ENCODE measurements at places on chromosomes 1 and 21.

DNA sequence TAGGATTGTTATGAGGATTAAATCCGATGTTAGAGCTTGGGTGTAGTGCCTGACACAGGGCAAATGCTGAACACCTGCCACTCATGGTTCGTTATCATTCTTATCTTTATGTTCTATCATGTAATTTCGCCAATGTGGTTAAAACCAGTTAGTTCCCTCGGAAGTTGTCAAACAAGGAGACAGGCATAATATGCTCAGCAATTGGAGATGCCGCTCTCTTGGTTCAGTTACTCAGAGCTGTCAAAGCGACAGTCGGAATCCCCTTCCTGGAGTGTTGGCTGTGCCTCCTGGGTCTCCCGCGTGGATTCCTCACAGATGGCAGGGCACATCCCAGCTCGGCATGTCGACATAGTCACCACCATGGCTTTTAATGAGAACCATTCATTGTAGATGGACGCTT lies 192.2 kb downstream of the ROR1 start:
- DNase-seq, result no peak

GRCh38 chr1:185857442-185857841 lies 123.3 kb downstream of the HMCN1 start:
- no peak for DNase-seq

DNA sequence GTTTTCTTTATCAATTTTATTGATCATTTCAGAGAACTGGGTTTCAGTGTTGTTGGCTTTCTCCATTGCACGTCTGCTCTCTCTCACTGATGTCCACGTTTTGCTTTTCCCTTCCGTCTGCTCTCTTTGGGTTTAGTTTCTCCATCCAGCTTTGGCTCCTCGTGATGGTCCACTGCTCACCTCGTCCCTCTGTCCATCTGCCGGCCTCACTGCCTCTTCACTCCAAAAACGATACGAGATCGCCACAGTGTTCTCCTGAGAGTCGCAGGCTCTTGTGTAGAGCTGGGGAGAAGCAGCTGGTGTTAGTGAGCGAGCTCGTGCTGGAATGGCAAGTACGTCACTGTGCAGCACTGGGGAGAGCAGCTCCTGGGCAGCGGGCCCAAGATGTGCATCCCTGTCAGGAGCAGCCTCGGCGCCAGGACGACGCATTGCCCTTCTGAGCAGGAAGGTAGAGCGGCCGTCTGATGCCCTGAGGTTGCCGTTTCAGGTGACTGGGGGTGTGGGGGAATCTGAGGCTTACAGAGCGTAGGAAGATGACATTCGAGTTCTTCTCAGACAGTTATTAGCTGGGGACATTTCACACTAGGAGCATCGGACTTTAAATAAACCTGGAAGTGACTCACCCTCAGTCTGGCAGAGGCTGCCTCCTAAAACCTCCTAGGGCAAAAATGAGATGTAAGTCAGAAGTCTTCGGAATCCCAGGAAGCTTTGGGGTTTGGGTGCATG lies 31.4 kb upstream of the PCBP3 start:
- DNase-seq, result no peak

- DNase-seq, result no peak
Measured at GRCh38 chr1:230240446-230241086, 173.5 kb downstream of the GALNT2 start.

DNA sequence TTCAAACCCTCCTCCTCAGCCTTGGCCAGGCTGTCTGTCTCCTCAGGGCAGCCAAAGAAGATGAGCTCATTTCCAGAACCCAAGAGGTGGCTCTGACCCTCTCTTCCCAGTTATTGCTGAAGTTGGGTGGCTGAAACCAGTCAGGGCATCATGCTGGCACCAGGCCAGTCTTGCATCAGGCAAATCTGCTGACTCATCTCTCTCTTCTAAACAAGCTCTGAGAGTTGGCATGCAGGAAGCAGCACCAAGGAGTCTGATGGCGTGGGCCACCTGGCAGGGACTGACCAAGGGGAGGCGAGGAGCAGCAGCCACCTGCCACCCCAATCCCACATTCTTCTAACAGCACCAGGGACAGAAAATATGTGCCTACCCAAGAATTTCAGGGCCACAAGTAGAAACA lies 104.8 kb upstream of the ATP1A1 start:
- peak; percentile 15 for DNase-seq

GRCh38 chr1:169112241-169112640 lies 5.8 kb downstream of the ATP1B1 start:
- no peak for DNase-seq

DNA sequence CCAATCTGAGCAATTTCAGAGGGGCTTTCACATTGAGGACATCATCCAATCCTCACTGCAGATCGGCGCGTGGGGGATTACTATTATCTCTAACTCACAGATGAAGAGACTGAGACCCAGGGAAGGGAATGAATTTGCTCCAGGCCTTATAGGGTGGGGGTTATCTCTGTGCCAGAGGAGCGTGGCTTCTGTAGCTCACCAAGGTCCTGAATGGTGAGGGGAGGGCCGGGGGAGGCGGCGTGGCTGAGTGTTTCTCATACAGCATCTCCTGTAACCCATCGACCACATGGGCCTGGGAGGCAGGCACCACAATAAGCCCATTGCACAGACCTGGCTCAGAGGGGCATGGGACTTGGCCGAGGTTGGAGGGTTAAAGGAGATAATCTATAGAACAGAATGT lies 143.0 kb upstream of the KLHDC7A start:
- DNase-seq, result no peak

- no peak for DNase-seq
Measured at GRCh38 chr1:9960706-9961562, 17.7 kb downstream of the NMNAT1 start.

All from globus pallidus (tissue), 1 donor.